Activated naive CD8-positive, alpha-beta T cell treated with anti-CD3 and anti-CD28 coated beads, Interleukin-2, amount 50 U/mL, for 16 hours (primary cell): ENCODE measurements at places on chromosomes 5 and 9.

DNA sequence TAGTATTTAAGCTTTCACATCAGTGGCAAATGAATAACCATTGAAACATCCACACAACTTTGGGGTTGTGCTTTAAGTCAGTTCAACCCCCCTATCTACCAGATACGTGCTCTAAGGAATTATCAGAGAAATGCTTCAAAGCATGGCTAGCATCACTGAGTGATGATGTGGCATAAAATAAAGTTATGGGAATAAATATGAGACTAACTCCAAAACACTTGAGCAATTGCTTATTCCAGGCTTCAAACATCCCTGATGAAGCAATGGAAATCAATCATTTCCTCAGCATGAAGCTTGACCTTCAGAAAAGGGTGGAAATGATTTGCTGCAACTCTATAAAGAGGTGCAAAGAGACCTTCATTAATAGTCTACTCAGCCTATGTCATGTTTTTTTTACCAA, 292.0 kb upstream of the SMC2 start:
- DNase-seq, result no peak

DNA sequence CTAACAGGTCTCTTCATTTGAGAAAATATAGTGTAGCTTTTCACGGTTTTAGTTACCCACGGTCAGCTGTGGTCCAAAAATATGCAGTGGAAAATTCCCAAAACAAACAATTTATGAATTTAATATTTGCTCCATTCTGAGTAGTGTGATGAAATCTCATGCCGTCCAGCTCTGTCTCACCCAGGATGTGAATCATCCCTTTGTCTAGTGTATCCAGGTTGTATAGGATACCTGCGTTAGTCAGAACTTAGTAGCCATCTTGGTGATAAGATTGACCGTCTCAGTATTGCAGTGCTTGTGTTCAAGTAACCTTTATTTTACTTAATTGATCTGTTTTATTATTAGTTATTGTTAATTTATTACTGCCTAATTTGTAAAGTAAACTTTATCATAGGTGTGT, 41.1 kb downstream of the NDUFS4 start:
- no peak for DNase-seq

DNA sequence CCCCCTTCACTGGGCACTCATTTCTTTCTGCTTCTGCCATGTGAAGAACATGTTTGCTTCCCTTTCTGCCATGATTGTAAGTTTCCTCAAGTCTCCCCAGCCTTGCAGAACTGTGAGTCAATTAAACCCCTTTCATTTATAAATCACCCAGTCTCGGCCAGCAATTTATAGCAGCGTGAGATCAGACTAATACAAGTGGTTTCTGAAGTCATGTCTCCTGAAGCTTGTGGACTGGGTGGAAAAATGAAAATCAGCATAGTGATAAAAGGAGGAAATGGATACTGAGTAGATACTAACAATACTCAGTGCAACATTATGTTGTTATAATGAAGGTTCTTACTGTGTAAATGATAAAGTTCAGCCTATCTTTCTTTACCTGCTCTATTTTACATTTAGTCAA, 35.1 kb downstream of the NNT start:
- no peak for DNase-seq

DNA sequence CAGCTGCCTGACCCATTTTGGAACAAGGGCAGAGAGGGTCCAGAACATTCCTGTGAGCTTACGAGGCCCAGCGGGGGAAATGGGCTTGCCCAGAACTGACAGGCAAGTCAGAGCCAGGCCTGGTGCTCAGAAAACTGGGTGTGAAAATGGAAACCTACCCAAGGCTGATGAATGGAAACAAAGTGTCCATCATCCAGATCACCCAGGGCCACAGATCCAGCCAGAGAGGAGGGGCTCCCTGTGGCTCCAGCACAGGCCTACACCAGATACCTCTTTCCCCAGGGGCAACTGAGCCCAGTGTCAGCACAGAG, 3.1 kb downstream of the CLTB start:
- DNase-seq, result no peak

DNA sequence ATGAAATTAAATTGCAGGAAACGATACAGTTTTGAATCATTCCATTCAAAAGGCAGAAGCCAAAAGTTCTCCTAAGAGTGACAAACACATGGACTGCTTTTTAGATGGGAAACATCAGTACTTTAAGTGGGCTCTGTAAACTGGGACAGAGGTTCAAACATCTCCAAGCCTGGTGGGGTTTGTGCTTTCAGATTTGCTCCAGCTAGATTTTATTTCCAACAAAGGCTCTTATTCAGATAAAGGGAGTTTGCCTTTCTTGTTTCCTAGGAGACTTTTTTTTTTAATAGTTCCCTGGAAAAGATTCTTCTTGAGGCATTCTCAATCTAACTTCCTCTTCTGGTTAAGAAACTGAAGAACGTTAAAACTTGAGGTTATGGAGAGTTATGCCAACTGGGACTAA, 277.6 kb downstream of the TMEM38B start:
- DNase-seq, result no peak

GRCh38 chr5:88761939-88762338, 121.0 kb downstream of the MEF2C start:
- DNase-seq, result no peak

- no peak for DNase-seq
Observed at GRCh38 chr9:116767219-116767618, 80.1 kb downstream of the TRIM32 start.

DNA sequence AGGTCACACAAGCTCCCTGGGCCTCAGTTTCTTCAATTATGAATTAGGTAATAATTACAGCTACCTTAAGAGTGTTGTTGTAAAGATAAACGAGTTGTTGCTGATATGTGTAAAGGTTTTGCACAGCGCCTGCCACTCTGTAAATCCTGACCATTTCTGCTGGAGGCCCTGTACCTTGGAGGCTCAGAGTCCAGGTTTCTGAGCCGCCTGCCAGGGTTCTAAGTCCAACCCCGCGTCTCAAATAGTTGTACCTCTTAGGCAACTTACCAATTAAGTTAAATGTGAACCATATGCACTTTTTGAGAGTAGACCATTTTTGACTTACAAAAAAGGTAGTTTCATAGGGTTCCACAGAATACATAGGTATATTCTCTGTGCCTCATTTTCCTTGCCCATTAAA, 156.8 kb upstream of the KLF9 start:
- no peak for DNase-seq

DNA sequence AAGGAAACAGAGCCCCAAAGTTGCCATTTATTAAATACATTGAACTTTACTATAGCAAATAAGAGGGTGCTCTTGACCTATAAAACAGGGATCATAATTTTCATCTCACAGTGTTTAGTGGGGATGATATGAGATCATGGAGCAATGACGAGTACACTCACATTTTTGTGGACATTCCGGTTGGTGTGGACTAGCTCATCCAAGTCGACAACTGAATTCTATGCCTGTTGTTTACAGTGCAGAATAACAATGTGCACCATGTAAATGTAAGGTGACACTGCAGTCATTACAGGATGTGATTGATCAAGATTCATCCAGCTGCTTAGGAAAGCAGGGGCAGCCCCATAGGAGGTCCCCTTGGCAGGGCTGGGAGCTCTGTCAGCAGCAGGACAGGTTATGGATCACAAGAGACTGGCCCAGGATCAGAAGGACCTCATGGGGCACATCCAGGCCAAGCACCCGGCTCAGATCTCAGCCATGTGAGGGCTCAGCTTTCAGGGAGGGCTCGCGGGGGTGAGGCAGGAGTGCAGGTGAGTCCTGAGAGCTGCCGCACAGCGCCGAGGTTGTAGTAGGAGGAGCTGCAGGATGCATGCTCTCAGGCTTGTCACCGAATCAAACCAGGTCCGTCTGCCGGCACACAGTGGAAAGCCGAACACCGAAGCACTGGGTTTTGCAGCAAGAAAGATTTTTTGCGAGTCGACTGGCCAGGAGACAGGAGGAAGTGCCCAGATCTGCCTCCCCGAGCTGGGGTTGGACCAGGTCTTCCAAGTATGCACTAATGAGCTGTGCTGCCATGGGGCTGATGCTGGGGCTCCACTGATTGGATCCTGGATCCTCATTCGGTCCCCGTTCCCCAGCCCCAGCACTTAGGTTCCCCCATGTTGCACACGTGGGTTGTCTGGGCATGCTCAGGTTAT, 28.2 kb downstream of the MRPL36 start:
- no peak for DNase-seq

GRCh38 chr5:52893105-52893504, 96.0 kb upstream of the ITGA2 start:
- no peak for DNase-seq

- no peak for DNase-seq
Observed at GRCh38 chr5:61737964-61738340, 405.9 kb downstream of the ZSWIM6 start.

GRCh38 chr9:131125038-131125287, 423 bp upstream of the NUP214 start:
- DNase-seq, result no peak

GRCh38 chr9:76576344-76576743, 117.4 kb downstream of the GCNT1 start:
- DNase-seq, result peak; percentile 15

GRCh38 chr9:34374905-34375552, 1.7 kb downstream of the MYORG start:
- no peak for DNase-seq

- no peak for DNase-seq
Observed at GRCh38 chr9:121399126-121399882, 29.3 kb upstream of the STOM start.

DNA sequence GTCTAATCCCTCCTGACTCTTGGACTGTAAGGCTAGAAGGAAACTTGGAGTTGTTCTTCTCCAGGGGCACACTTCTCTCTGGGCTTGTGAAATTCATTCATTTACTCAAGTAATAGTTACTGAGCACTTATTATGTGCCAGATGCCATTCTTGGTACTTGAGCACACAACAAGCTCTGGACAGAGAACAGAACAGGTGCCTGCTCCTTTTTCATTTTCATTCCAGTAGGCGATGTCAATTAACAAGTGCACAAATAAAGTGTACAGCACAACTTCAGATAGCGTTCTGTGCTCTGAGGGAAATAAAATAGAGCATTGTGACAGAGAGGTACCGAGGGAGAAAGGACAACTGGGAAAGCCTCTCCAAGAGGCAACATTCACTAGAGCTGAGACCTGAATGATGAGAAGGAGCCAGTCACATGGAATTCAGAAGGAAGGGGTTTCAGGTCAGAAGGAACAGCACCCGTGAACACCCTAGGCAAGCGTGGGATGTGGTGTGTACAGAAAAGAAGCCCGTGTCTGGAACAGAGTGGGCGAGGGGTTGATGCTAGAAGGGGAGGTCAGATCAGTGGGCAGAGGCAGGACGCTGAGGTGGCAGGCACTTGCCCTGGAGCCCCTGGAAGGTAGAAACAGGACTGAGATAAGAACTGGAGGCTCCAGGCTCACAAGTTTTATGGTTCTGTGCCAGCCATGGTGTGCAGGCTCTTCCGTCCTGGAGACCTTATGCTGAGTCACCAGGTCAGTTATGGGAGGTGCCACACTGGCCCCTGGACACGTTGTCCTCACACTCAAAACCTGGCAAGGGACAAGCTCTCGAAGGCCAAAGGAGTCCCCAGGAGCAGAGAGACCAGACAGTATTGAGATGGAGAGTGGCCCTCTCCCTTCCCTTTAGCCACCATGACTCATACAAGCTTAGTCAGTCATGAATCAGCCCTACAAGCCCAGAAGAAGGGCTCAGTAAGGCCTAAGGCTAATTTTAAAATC, 7.2 kb upstream of the ABLIM3 start:
- no peak for DNase-seq

GRCh38 chr5:175230299-175230698, 213.7 kb downstream of the DRD1 start:
- DNase-seq, result no peak

DNA sequence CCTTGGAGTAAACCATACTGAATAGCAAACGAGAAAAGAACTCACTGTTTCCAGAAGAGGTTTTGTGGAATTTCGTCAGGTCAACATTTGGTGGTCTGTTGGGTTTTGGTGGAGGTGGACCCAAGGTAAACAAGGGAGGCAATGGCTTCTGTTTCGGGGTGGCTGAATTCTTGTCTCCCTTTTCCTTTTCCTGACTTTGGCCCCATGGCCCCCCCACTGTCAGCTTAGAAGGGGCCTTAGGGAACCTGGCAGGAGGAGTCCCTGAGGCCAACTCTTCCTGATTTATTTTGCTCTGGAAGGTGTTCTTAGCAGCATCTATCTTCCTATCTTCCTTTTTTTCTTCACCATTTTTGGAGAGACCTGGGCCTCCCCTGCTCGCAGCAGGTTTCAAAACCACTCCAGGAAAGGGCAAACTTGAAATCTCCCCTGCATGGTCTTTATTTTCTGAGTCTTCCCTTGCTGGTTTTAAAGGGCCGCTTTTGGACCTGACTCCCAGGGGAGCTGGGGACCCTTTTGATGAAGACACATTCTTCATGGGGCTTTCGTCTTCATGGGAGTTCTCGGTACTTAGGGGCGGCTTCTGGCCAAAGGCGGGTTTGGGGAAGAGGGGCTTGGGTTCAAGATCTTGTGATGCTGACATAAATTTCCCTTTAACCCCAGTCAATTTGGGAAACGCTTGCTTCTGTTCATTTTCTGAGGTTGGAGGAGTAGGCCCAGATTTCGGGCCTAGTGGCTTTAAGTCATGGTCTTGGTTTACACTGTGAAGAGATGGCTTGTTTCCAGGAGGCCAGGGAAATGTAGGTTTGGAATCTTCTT, 17.4 kb downstream of the FYB1 start:
- no peak for DNase-seq

DNA sequence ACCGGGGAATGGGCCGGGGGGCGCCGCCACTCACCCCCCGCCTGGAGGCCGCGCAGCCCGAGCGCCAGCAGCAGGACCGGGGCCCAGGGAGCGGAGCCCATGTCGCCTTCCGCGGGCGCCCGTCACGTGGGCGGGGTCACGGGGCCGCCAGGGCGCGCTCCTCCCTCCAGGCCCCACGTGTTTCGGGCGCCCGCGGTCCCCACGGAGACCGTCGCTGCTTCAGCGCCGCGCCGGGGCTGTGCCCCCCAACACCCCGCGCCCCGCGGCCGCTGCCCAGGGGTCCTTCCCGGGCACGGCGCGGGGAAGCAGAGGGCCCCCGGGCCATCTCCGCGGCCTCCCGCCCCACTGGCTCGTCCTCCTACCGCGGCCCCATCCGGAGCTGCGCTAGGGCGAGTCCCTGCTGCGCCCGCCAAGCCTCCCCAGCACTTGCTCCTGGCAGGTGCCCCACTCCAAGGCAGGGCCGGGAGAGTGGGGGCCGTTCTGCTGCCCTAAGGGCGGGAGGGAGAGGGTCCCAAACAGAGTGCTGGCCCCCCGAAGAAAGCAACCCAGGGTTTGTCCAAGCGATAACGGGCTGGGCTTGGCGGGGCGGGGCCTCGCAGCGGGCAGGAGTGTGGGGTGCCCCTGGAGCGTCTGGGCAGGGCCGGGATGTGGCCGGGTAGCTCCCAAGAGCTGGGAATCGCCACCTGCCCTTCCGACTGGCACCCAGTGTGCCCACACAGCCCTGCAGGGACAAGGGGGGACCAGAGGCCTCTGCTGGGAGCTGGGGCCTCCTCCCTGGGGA, at the start of gene DPP7:
DPP7 (minus strand) TSS at position 121 of the 781 bp plus-strand sequence; CDS start at position 101, 20 bp downstream.
- DNase-seq, result peak; percentile 55
